ENCODE measurements at places on chromosomes 1 and 21.
A peak's percentile ranks its signal among the peaks of the same experiment; 100 is the strongest.

- peak; percentile 87 for DNase-seq
Measured at GRCh38 chr21:15706696-15707095, 23.1 kb upstream of the USP25 start.

DNA sequence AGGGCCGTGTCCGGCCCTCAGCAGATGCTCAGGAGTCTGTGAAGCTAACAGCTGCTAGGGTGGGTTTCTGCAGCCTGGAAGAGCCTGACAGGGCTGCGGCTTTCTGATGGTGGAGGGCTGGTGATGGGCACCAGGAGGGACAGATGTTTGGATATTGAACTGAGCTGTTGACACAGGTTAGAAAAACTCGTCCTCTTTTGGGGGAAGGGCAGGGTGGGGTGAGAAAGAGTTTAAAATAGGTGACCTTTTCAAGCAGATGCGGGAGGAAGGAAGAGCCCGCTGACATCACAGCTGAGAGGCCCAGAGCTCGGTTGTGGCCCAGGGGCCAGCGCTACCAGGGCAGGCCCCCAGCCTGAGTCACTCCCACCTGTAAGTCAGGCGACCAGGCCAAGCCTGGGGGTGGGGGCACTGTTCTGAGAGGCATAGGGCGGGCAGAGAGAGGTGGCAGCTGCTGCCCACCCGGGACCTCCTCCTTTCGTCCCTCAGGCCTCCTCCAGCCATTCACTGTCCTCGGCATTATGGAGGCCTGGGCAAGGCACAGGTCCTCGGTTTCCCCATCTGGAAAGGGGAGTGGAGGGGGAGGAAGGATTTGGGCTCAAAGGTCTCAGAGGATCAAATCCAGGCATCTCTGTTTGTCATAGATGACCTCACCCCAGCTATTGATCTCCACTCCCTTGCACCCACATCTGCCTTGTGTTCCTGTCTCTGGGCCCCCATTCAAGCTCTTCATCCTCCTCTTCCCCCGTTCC, 32.3 kb upstream of the ID3 start:
- DNase-seq, result no peak

GRCh38 chr21:21439761-21440160, 441.6 kb downstream of the NCAM2 start:
- DNase-seq, result no peak

DNA sequence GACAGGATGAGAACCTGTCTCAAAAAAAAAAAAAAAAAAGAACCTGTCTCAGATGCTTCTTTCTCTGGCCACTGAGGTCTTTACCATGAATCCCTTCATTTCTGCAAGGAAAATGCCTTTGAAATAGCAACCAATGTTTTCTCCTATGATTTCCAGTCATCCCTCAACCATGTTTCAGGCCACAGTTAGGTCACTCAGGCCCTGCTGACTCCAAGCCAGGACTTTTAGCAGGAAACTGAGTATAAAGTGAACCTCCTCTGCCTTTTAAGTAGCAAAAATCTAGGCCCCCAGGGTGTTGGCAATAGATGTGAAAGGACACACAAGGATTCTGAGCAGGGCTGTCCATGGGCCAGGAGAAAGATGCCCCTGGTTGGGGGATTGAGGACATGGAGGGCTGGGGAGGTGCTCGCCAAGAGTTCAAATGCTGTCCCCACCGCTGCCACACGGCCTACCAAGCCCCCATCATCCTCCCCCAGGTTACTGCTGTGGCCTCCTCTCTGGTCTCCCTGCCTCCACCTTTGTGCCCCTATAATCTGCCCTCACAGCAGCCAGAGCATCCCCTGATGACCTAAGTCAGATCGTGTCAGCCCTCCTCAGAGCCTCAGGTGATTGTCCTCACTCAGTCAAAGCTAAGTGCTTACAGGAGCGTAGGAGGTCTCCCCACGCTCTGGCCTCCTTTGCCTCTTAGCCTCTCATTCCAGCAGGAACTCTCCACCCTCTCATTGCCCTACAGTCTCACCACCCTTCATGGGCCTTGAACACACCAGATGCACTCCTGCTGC, 54.6 kb downstream of the MATN1 start:
- DNase-seq, result no peak

GRCh38 chr1:216723274-216723780, at the start of gene ESRRG:
TSS of gene ESRRG (minus strand) at chr1:216723429. CDS start at chr1:216723299, 130 bp downstream.
- DNase-seq, result peak; percentile 26

- DNase-seq, result no peak
Measured at GRCh38 chr1:27727126-27727525, 1.4 kb downstream of the FAM76A start.

DNA sequence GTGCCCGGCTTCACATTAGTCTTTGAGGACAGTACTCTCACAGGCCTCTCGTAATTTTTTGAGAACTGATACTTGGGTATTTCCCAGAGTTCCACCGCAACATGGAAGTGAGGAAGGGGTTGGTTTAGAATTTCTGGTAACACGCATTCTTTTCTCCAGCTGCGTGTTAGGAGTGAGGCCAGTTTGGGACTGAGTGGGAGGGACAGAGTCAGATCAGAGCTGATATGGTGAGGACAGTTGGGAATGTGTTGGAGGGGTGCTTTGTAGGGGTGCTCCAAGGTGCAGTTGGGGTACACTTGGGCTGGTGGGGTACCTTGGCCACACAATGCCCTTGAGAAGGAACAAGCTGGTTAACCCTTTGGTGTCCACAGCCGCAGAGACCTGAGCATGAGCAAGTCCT, 6.7 kb downstream of the FBXO6 start:
- no peak for DNase-seq

DNA sequence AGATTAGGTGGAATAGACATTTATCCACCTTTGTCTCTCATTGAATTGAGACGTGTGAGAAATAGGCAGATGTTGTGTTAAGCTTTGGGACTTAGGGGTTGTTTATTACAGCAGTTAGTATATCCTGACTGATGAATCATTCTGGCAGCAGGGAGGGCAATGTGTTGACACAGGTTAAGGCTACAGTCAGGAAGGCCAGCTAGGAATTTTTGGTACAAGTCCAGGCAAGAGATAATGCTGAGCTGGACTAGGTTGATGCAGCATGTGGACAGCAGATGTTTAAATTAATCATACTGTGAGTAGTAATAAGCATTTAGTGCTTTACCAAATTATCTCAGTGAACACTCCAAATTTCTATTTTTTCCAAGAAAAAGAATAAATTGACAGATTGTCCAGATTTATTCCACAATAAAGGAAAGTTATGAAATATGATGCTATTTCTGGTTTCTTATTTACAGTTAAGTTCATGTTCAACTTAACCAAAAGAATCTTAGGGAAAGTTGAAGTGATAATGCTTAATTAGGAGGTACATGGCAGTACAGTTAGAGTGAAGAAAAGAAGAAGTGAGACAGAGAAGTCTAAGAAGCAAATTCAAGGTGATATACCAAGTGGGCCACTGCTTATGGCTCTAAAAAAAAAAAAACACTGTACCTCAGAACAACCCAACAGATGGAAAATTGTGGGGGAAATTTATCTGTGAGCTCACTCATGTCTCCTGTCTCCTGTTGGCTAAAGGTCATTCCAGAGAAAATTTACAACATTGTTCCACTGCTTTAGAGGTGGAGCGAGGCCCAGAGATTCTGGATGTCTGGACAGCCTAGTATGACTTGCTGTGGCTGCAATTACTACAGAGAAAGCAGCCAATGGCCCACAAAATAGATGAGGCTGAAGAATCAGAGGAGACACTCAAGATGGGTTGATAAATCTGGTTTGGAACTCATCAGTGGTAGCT, 102.7 kb upstream of the C21orf91 start:
- peak; percentile 89 for DNase-seq

- DNase-seq, result no peak
Measured at GRCh38 chr21:45893740-45894449, 87.7 kb upstream of the COL6A1 start.

All from MG63 (cell line).